ENCODE measurements at places on chromosomes 4 and X. TPM values are rescaled to one million over a fixed set of nuclear protein-coding genes. Genes with fewer than 3 reads are reported as not detected.

MECP2 gene
- 12.1 TPM for polyA plus RNA-seq

- DNase-seq = no peak
Observed at GRCh38 chr4:150943818-150944217, 71.3 kb downstream of the LRBA start.

DNA sequence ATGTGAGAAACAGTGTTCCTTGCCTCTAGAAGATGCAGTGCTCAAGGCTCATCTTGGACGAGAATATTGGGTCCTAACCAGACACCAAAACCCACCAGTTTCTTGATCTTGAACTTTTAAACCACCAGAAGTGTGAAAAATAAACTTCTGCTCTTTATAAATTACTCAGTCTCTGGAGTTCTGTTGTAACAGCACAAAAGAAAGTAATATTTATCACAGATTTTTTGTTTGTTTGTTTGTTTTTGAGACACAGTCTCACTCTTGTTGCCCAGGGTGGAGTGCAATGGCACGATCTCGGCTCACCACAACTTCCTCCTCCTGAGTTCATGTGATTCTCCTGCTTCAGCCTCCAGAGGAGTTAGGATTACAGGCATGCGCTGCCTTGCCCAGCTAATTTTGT, 371.1 kb upstream of the NDST4 start:
- no peak for DNase-seq

DNA sequence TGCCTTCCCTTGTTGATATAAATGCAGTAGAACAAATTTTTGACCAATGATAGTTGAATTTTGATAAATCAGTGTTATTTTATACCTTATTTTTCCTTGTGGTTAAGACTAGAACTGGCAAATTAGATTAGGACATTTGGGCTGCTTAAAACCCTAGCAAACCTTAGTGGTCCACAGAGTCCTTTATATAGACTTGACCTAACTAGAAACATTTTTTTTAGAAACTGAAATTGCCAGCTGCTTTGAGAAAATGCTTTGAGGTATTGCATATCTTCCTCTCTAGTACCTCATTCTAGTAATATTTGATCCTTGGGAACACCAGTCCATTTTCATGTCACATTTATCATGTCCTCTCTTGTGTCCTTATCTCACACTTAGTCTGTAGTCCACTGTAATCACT, 580.3 kb downstream of the FSTL5 start:
- no peak for DNase-seq

GRCh38 chrX:40402831-40403533, 177.8 kb upstream of the ATP6AP2 start:
- peak; percentile 14 for DNase-seq

- DNase-seq = no peak
Observed at GRCh38 chr4:73732759-73733431, 7.5 kb upstream of the CXCL8 start.

DNA sequence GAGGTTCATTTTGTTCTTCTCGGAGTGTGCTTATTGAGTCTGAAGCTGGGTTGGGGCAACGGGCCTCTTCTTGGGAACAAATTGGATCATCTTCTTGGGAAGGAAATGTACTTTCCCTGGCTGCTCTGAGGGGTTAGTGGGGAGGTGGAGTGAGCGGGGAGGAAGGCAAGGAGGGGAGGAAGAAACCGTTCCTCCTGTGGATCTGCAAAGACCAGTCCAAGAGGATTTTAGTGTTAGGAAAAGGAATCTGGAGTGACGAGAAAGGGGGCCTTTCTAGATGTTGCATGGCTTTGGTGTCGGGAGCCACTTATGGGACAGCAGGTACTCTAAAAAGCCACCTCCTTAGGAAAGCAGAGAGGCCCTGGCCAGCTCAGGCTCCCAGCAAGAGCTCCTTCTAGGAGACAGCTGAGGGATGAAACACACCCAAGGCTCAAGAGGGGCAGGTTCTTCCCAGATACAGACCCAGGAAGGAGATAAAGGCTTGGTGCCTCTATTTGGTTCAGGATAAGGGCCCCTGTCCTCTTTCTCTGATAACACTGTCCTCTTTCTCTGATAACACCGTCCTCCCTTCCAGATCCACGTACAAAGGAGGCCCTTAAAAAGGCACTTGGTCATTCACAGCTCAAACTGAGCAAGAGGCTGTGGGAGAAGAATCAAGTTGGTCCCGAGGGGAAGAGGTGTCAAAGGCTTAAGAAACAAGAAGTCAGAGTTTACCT, 451 bp downstream of the SOD3 start:
- DNase-seq = no peak
